ENCODE measurements at places on chromosomes 11 and 22. TPM values are rescaled to one million over a fixed set of nuclear protein-coding genes. Genes with fewer than 3 reads are reported as not detected.

DNA sequence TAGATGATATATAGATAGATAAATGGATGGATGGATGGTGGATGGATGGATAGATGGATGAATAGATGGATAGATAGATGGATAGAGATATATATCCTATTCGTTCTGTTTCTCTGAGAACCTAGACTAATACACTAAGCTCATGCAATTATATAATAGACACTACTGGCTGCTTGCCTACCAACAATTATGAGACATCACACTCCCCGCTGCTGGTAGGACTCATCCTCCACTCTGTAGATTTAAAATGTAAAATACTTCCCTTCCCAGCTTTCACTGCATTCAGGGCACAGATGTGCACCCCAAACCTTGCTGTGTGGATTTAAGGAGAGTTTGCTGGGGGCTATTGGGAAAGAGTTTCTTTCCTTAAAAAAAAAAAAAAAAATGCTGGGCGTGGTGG lies 28.3 kb upstream of the RCN1 start:
- DNase-seq = no peak

- DNase-seq = no peak
Measured at GRCh38 chr11:108654994-108655631, 9.8 kb upstream of the DDX10 start.

- DNase-seq = no peak
Measured at GRCh38 chr22:42327462-42328129, 57.1 kb upstream of the TCF20 start.

DNA sequence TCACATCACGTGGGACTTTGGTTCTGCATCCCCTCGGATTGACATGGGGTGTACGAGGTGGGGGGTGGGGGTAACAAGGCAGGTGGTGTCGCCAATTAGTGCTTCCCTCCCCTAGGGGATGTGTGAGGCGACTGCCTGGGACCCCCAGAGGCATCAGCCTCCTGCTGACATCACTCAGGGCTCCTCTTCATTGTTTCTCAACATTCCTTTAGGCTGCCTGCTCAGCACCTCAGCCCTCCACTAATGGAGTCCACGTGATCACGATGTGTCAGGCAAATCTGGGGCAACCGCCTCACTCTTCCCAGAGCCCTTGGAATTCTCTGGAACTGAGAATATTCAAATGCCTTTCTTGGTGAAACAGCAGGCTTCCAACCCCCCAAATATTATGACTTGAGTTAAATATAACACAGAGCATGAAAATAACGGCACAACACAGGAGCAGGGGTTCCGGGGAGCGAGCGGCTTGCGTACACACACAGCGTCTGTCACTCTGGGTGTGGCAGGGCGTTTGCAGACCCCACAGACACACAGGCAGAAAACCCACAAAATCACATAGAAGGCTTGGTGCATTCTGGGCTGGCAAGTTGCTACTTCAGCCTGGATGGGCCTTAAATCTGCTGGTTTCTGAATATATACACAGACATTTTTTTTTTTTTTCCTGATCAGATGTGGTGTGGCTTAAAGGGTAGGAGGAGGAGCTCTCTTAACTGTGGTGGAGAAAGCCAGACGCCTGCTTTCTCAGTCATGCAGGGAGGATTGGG lies 170.1 kb upstream of the CADM1 start:
- no peak for DNase-seq

- peak; percentile 60 for DNase-seq
Measured at GRCh38 chr22:48898524-48899250, 929.0 kb downstream of the BRD1 start.

The FADS1 gene
- 28.8 TPM for total RNA-seq

All from posterior vena cava (tissue), 2 donors.